ENCODE measurements at places on chromosomes 1 and 21. TPM values are rescaled to one million over a fixed set of nuclear protein-coding genes. Genes with fewer than 3 reads are reported as not detected.

The CYP4Z1 gene
- total RNA-seq: not detected

- no peak for DNase-seq
Observed at GRCh38 chr1:8597455-8597854, 220.0 kb downstream of the RERE start.

GRCh38 chr1:26409191-26409807, 1.3 kb upstream of the LIN28A start:
- DNase-seq: no peak

DNA sequence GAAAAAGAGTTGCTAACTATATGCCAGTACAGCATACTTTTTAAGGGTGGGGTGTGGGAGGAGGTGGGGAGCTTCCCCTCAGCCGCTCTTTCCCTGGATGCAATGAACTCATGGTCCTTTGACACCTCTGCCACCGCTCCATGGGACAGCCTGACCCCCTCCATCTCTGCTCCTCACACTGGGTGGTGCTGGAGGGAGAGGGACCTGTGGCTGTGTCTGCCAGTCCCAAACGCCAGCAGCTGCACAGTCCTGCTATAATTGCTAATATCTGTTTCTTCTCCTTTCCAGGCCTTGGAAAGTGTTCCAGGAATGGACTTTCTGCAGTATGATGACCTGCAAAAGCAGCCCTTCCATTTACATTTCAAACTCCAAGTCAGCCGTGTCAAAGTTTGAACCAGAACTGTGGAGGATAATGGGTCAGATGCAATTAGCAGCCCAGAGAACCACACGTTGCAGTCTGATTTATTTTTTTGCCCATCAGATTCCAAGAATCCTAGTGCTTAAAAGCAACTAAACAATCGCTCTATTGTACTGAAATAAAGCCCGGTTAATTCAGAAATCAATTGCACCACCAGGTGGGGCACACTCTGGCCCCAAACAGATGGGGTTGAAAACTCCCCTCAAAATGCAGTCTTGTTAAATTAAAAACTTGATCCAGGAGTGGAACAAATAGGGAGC, 160.7 kb upstream of the LMO4 start:
- DNase-seq: no peak

The FAF1 gene
- total RNA-seq: 196 TPM

The OSCP1 gene
- 6.3 TPM for total RNA-seq

The LAMC1 gene
- 106 TPM for total RNA-seq

DNA sequence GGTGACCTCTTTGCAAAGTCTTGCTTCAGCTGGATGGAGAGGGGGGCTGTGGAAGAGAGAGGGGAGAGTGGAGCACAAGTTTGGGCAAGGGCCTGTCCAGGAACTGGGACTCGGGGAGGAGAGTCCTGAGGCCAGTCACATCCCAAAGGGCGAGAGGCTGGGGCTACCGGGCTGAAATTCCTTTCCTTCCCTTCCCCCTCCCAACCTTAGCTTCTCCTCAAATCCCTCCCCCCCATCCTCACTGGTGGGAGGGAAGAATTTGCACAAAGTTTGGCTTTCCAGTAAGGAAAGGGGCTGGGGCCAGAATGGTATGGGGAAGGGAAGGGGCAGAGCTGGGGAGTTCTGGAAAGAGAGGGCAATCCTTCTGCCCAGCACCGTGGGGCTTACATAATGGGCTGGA, 854 bp downstream of the CNTN2 start:
- DNase-seq: no peak

GRCh38 chr1:119482517-119483425, 24.2 kb upstream of the HSD3B1 start:
- no peak for DNase-seq

DNA sequence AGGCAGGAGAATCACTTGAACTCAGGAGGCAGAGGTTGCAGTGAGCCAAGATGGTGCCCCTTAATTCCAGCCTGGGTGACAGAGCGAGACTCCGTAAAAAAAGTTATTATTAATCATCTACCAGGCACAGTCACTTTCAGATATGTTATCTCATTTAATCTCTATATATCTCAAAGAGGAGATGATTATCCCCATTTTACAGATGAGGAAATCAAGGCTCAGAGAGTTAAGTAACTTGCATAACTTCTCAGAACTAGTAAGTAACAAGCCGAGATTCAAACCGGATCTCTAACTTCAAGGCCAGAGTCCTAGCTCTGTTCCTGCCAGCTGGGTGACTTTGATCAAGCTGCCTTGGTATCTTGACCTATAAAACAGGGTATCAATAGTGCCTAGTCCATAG, 17.5 kb downstream of the DIO1 start:
- DNase-seq: no peak

DNA sequence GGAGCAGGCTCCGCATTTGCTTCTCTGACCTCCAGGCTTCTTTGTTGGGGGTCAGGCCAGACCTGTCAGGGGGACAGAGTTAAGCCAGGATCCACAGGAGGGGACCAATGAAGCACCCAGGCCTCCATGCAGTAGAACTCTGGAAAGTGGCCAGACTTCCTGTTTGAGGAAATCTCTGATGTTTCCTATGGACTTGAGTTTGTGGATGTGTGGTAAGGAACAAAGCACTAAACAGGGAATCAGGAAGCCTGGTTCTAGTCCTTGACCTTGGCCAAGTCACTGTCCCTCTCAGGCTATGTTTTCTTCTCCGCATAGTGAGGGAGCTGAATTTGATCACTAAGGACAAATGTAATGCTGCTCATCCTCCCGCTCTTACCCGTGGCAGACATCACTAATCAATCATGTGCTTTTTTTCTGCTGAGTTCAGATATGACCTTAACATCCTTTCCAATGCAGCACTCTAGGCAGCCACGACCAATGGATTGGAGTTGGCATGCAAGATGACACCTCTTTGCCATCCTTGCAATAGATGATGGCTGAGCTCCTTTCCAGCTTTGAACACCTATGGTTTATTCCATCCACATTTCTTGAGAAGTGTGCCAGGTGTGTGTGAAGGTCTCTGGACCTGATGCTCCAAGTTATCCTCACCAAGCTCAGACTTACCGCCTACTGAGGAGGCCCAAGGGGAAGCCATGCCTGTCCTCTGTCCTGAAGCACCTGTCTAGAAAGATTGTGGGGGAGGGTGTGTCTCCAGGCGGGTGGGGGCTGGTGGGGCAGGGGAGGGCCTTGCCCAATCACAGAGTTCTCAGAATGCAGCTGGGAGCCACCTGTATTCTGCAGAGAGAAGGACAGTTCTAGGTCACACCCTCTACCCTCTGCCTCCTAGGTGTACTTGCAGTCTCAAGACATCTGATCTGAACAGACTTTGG, 9.9 kb downstream of the SH2D2A start:
- no peak for DNase-seq

DNA sequence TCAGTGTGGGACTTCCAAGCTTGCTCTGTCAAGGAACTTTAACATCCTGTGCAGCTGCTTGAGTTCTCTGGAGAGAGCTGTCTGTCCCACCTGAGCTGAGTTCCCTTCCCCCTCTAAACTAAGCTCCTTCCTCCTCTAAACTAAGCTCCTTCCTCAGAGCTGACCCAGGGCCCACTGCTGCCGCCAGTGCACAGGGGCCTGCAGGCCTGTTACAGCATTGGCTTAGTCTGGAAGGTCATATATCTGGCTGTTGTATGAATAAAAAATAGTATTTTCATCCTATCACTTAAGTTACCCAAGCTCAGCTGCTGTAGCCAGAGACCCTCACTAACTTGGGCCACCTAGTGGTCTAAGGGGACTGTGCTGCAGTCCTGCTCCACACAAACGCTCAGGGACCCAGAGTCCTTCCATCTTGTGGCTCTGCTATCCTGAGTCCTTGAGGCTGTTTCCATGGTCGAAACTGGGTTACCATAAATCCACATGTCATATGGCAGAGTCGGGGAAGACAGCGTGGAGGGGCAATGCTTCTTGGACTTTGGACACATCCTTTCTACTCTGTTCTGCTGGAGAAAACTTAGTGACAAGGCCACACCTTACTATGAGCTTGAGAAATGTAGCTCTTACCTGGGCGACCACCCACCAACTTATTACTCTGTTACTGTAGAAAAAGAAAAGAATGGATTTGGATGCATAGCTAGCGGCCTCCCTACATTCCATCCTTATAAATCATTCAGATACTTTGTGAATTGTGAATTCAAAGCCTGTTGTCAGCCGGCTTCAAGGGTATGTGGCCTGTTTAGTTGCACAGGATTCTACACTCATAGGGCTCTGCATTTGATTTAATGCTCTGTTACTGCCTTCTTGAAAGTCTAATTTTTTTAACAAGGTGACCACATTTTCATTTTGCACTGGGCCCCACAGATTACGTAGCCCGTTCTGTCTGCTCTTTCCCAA, 71.4 kb upstream of the GCLM start:
- peak; percentile 41 for DNase-seq

The KDF1 gene
- total RNA-seq: 0.11 TPM

- no peak for DNase-seq
Observed at GRCh38 chr21:46585191-46585953, 19.5 kb downstream of the S100B start.
